ENCODE measurements at places on chromosomes 1 and 21. TPM values are rescaled to one million over a fixed set of nuclear protein-coding genes. Genes with fewer than 3 reads are reported as not detected.

GRCh38 chr1:93033785-93034184 lies 45.3 kb upstream of the MTF2 start:
- H3K27ac ChIP-seq: no peak overlapping the region
- peak; percentile 38 for DNase-seq
- no peaks in the 10 kb centered on the region for H3K27me3 ChIP-seq
- no peaks in the 10 kb centered on the region for H3K36me3 ChIP-seq

MAB21L3 gene
- total RNA-seq: not detected

GRCh38 chr1:26530895-26531598 lies 1.5 kb downstream of the RPS6KA1 start:
- no peaks in the 10 kb centered on the region for H3K36me3 ChIP-seq
- no peak overlapping the region for H3K4me3 ChIP-seq
- peaks cover 25% of the 10 kb centered on the region for H3K4me1 ChIP-seq

DNA sequence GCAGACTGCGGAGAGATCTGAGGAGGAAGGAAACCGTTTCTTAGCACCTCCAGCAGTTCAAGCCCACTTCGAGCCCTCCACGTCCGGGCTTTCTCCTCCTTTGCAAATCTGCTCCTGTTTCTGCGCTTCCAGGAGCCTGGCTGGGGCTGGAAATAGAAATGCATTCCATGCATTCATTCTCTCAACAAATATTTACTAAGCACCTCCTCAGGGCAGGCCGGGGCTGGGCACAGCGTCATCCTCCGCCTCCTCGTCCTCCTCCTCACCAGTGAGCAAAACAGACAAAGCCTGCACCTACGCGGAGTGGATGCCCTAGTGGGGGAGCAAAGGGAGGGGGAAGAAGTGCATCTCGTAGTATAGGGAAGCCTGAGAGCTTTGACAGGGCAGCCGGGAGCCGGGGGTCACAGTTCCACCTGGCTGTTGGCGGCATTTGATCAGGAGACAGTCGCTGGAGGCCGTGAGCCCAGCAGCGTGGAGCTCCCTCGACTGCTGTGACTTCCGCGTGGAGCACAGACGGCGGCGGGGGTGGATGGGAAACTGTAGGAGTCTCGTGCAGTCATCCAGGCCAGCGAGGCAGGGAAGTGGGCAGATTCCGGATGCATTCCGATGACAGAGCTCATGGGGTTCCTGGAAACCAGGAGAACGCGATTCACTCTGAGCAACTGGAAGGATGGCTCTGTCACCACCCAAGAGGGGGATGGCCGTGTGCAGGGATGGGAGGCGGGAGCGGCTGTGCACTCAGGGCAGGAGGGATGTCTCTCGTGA lies 93.5 kb downstream of the SIK1 start:
- no peaks in the 10 kb centered on the region for H3K36me3 ChIP-seq
- H3K4me3 ChIP-seq: peak overlapping the region; percentile 5
- H3K27me3 ChIP-seq: no peaks in the 10 kb centered on the region
- DNase-seq: peak; percentile 83

GRCh38 chr1:170634824-170635410 lies 29.0 kb upstream of the PRRX1 start:
- no peak for DNase-seq
- H3K36me3 ChIP-seq: no peaks in the 10 kb centered on the region
- H3K27ac ChIP-seq: no peak overlapping the region
- no peaks in the 10 kb centered on the region for H3K4me1 ChIP-seq
- no peaks in the 10 kb centered on the region for H3K27me3 ChIP-seq

- H3K4me1 ChIP-seq: peaks cover 52% of the 10 kb centered on the region
- peak within 1 kb of the TSS; percentile 57 for H3K4me3 ChIP-seq
- peak within 1 kb of the TSS; percentile 100 for H3K27ac ChIP-seq
- DNase-seq: peak; percentile 99
- H3K36me3 ChIP-seq: peaks cover 32% of the 10 kb centered on the region
- H3K27me3 ChIP-seq: no peaks in the 10 kb centered on the region
Observed at GRCh38 chr1:154970631-154971340, at the start of gene SHC1. Gene SHC1 (minus strand): TSS chr1:154970747. CDS start chr1:154970526, 221 bp downstream.

CD84 gene
- total RNA-seq: 2.0 TPM

DNA sequence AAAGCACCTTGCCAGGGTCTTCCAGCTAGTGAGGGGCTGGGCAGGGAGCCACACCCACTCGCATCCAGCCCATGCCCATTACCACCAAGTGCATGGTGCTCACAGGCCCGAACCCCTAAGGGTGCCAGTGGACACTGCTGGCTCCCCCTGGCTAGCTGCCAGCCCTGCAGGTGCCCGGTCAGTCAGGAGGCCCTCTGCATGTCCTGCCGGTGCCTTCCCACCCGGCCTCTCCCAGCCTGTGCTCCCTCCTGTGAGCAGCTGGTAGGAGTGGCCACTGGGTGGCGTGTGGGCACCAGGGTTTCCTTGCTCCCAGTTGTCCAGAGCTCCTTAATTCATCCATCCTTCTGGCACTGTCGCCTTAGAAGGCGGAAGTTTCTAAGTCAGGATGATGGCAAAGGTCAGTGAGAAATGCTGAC lies 33.4 kb downstream of the QSOX1 start:
- DNase-seq: peak; percentile 71
- H3K27me3 ChIP-seq: no peaks in the 10 kb centered on the region
- H3K27ac ChIP-seq: no peak overlapping the region
- no peak overlapping the region for H3K4me3 ChIP-seq
- peaks cover 8% of the 10 kb centered on the region for H3K4me1 ChIP-seq

TNFRSF18 gene
- total RNA-seq: 2.7 TPM

DNA sequence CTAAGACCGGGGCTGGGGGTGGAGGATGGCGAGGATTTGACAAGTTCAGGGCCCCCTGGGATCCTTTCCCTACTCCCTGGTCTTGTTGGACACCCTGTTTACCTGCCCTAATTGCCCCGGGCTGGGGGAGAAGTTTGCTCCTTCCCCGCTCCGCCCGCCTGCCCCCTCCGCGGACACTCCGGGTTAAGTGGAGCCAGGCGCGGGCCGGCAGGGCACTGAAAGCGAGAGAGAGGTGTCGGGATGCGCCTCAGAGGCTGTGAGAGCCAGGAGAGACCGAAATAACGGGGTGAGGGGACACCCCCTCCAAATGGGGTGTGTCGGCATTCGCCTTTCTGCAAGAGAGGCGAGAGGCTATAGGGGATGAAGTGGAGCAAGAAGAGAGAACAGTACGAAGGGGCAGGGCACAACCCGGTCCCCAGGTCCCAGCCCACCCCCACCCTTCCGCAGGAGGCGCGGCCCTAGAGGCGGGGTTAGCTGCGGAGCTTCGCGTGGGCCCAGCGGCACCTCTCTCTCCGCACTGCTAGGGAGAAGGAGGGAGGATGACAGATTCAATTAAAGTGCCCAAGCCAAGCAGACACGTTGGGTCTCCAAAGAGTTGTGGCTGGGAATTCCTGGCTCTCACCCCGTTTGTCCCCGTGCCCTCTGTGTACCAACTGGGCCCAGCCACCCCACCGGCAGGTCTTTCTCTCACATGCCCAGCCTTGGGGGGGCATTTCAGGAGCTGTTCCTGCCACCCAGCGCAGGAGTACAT lies 3.8 kb downstream of the EFNA3 start:
- peaks cover 68% of the 10 kb centered on the region for H3K27me3 ChIP-seq
- DNase-seq: no peak
- no peak overlapping the region for H3K27ac ChIP-seq
- no peak overlapping the region for H3K4me3 ChIP-seq

DNA sequence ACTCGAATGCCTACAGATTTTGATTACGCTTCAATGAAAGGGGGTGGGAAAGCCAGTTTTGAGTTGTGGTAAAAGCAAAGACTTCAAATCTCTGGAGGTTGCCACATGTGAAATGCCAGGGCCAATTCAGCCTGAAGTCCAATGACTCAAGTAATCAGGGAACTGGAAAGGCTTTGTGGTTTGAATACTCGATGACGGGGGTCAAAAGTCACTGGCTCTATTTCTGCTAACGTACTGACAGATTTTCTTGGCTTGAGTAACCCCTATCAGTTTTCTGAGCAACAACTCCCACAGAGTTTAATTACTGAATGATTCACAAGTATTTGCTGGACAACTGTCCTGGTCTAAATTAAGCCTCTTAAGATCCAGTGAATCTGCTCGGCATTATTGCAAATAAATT lies 152.2 kb downstream of the SIPA1L2 start:
- peak; percentile 67 for DNase-seq
- no peak overlapping the region for H3K4me3 ChIP-seq
- no peaks in the 10 kb centered on the region for H3K36me3 ChIP-seq
- peak overlapping the region; percentile 39 for H3K27ac ChIP-seq
- H3K4me1 ChIP-seq: peaks cover 5% of the 10 kb centered on the region

Measured in muscle of leg (tissue), 16 donors.